Vagina (tissue), 2 donors: ENCODE measurements at places on chromosomes 12 and 14.

- no peak for DNase-seq
These were observed 40.8 kb upstream of the CSRP2 start for GRCh38 chr12:76919383-76920171.

GRCh38 chr12:43208221-43208620 lies 343.8 kb downstream of the ADAMTS20 start:
- DNase-seq = no peak

GRCh38 chr14:47194055-47194454 lies 481.4 kb downstream of the MDGA2 start:
- DNase-seq = no peak

DNA sequence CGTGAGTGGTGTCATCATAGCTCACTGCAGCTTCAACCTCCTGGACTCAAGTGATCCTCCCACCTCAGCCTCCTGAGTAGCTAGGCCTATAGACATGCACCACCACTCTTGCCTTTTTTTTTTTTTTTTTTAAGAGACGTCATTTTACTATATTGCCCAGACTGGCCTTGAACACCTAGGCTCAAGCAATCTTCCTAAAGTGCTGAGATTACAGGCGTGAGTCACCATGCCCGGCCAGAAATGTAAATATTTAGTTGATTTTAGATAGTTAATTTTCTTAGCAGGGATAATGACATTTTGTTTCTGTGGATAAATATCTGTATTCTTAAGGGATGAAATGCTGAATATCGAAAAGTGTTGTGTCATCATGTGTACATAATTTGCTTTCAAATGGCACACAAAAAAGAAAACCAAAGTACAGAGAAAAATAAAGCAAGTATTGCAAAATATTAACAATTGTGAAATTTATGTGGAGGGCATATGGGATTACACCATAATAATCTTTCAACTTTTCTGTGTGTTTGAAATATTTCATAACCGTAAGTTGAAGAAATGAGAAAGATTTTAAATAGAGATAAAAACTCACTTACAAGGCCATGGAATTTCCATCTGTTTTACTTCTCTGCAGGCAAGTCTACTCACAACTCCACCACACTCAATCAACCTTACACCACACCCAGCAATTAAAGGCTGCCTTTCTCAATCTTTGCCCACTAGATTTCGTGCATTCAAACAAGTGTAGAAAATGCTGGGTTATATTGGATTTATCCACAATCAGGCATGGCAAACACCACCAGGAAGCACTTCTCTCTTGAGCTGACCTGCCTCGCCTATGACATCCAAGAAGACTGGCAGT lies 93.7 kb downstream of the SPTSSA start:
- no peak for DNase-seq

- no peak for DNase-seq
These were observed 228.0 kb upstream of the RTL1 start for GRCh38 chr14:101131451-101131916.

DNA sequence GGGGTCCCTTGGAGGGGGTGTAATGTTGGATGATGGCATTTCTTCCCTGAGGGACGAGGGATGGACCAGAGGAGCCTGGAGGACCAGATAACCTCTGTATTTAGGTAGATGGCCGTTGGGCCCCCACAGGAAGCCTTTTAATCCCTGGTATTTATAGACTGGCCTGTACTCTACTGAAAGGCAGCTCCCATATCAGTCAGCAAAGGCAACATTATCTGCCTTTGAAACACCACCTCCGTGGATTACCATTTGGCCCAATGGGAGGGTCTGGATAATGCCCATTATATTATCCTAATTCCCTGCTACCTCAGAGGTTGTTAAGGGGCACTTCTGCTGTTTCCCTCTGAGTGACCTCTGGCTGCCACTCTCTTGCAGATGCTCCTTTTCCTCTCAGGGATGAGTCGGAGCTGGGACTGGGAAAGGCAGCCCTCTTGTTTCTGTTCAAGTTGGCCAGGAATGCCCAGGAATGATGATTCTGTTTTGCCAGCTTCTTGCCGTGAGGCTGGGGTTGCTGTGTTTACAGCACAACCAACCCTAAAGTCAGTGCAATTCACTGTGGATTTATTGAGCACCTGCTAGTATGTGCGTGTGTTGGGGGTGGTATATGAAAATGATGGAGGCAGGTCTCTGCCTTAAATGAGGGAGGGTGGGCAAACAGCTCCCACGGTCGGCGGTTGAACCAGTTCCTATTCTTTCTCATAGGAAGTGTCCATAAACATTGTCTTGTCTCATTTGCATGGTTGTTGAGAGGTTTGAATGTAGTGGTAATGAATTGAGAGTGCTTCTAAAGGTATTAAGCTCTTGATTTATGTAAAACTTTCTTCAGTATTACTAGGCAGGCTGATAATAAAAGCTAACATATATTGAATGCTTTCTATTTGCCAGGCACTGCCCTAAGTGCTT lies 18.1 kb downstream of the SUSD6 start:
- no peak for DNase-seq
